ENCODE measurements at places on chromosomes 3 and 15.

- no peak for DNase-seq
Measured at GRCh38 chr15:52789008-52789600, 1.0 kb downstream of the ONECUT1 start.

DNA sequence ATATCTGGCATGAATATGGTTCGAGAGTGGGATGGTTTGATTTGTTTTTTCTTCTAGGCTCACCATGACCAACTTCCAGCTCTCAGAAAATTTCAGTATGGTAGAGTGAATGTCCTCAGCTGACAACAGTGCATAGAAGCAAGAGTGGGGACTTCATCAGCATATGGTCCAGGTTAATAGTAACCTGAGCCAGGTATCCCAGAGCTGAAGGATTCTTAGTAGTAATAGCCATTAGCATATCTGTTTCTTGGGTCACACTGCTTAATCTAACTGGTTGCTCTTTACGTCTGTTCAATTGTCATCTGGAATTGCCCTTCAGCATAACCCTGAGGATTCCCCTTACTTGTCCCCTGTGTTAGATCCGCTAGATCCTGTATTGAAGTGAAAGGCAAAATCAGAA, 151.8 kb downstream of the GMNC start:
- no peak for DNase-seq

DNA sequence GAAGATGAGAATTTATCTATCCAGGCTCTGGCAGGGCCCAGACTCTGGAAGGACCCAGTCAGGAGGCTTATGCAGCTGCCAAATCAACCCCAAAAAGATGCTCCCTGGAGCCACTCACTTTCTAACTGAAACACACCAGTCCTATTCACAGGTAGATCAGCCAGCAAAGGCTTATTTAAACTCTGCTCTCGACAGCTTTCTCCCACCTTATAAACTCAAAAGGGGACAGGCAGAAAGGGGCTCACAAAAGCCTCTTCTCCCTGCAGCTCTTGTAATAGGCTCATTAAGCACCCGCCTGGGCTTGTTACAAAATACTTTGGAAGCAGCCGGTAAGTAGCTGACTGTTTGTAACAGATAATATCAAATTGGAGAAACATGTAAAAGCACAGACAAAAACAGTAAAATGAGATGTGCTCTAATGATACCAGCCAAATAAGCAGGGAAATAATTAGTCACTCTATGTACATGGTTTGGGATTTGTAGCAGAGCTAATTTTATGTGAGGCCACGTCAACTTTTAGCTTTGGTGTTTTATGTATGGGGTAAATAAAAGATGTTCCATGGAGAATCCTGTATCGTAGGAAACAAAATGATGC, 213.8 kb downstream of the NR2F2 start:
- DNase-seq: no peak

GRCh38 chr15:40744815-40745152, 10.3 kb downstream of the RMDN3 start:
- DNase-seq: no peak

GRCh38 chr3:35849963-35850362, 210.6 kb downstream of the ARPP21 start:
- DNase-seq: no peak

DNA sequence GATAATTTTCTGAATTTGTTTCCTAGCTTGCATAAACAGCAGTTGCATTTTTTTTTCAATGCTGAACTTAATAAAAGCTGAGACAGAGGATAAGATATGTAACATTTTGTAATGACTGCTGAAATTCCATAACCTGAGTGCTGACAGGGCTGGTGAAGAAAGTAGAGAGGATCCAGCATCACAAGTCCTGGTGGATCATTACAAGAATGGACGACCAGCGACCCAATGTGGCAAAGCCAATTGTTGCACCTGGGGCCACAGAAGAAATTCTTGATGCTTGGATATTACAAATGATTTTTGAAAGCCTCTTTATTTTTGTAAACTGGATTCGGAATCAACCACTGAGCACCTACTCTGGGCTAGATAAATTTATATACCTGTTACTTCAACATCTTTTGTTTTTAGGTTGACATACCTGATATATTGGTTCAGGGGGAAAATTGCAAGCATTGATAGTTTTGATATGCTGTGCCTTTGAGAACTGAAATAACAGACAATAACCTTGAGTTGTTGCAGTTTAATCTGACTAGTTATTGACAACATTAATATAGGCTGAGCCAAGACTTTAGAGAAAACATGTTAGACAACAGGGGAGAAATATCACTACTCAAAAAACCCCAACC, 3.9 kb upstream of the ACTL6A start:
- DNase-seq: peak; percentile 12

GRCh38 chr3:112555535-112556170, 6.1 kb downstream of the ATG3 start:
- no peak for DNase-seq

- DNase-seq: no peak
Measured at GRCh38 chr3:158685159-158685558, 12.7 kb upstream of the LXN start.

DNA sequence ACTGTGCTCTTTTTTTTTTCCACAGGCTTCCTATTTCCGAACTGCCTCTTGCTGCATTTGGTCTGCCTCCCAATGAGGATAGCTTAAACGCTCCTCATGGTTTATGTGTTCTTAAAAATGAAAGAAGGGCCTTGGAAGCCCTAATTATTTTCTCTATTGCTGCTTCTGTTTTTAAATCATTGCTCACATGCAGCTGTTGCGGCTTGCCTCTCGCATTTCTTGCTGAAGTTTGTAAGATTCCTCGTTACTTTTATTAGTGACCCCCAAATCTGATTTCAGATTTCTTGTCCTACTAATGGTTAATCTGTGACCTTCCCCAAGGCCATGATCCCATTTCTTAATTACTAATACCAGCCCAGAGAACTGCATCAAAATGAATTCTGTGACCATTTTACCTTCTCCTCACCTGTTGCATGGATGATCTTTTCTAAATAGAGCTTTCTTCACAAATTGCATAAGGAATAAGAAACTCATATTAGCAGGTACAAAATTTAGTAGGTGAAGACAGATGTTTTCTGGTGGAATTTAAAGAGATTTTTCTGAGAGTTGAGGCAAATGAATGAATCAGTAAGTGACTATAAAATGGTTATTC, 1.8 kb downstream of the UBE2E1 start:
- no peak for DNase-seq

- no peak for DNase-seq
Measured at GRCh38 chr3:172148241-172148640, 108.9 kb downstream of the FNDC3B start.

- DNase-seq: no peak
Measured at GRCh38 chr3:15998911-15999310, 175.6 kb upstream of the GALNT15 start.

DNA sequence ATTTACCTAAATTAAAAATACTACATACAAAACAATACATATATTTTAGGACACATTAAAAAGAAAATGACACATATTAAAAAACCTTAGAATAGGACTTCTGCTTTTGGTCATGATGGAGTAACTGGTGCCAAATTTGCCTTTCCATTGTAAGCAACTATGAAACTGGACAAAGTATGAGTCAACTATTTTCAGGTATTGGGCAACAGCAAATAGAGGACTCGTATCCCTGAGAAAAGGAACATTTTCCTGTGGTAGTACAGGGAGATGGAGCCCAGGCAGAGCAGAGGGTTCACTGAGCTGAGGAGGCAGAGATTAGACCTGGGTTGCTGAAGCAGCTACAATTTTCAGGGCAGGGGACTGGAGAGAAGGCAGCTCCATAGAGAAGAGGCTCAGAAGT, 14.7 kb downstream of the CCR1 start:
- no peak for DNase-seq

DNA sequence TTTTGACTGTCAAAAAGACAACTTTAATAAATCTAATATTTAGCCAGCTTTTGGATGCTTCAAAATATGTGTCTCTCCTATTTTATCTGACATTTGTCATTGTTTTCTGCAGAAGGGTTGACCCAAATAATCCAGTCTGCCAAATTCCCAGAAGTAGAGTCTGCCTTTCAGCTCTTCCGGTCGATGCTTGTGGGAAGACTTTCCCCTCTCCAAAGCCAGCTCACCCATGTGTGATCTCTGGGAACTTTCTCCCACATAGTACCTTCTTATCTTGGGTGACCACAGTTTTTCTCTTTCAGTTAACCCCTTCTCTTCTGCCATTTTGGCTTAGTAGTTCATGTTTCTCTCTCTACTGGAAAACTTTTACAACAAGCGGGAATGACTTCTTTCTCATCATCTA, 94.1 kb downstream of the ASB7 start:
- no peak for DNase-seq
